ENCODE measurements at places on chromosomes 3 and 15.
A peak's percentile ranks its signal among the peaks of the same experiment; 100 is the strongest.

DNA sequence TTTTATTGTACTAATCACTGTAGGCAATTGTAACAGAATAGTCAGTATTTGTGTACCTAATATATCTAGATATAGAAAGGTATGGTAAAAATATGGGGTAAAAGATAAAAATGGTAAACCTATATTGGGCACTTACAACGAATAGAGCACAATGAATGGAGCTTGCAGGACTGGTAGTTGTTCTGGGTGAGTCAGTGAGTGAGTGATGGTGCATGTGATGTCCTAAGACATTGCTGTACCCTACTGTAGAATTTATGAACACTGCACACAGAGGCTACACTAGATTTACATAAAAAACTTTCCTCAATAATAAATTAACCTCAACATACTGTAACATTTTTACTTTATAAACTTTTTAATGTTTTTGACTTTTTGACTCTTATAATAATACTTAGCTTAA lies 274.3 kb upstream of the PPP2R3A start:
- no peak for DNase-seq

DNA sequence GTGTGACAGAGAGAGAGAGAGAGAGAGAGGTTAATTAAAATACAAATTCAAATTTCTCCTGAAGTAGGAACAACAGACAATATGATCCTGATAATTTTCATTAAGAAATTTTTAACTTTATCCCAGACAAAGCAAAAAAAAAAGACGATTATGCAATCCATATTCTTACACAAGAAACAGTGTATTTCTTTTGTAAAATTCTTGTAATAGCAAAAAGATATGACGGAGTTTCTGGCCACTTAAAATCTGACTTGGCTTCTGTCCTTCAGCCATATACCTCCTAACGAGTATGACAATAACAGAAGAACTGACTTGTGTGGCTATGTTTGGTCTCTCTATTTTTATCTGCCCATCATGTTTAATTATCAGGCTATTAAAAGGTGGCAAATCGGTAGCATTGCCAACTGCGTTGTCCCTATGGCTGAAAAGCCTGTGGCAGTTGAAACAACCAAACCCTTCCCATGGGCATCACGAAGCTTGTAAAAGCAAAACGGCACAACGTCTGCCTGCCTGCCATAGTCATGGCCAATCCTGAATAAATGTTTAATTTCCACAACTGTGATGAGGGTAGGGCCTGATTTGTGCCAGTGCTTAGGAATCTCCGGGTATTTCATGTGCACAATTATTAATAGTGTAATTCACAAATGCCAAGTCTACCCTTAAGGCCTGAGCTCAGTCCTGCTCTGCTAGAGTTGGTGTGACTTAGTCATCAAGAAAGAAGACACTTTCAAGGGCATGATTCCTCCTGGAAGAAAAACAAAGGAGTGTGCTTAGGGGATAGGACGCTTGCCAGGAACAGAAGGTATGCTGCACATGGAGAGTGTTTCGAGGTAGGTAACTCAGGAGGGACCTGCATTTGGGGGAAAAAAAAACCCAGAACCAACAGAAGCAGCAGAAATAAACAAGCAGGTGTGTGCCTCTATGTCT lies 1090.2 kb downstream of the FHIT start:
- DNase-seq = no peak

DNA sequence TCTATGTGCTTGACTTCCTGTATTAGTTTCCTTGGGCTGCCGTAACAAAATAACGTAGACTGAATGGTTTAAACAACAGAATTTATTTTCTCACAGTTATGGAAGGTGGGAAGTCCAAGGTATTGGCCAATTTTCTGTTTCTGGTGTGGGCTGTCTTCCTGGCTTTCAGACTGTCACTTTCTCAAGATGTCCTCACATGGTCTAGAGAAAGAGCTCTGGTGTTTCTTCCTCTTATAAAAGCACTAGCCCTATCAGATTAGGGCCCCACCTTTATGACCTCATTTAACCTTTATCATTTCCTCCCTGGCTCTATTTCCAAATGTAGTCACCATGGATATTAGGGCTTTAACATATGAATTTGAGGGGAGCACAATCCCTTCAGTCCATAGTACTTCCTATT lies 54.6 kb downstream of the SPRED1 start:
- no peak for DNase-seq

GRCh38 chr3:187802928-187803259 lies 57.6 kb upstream of the BCL6 start:
- DNase-seq = peak; percentile 52

DNA sequence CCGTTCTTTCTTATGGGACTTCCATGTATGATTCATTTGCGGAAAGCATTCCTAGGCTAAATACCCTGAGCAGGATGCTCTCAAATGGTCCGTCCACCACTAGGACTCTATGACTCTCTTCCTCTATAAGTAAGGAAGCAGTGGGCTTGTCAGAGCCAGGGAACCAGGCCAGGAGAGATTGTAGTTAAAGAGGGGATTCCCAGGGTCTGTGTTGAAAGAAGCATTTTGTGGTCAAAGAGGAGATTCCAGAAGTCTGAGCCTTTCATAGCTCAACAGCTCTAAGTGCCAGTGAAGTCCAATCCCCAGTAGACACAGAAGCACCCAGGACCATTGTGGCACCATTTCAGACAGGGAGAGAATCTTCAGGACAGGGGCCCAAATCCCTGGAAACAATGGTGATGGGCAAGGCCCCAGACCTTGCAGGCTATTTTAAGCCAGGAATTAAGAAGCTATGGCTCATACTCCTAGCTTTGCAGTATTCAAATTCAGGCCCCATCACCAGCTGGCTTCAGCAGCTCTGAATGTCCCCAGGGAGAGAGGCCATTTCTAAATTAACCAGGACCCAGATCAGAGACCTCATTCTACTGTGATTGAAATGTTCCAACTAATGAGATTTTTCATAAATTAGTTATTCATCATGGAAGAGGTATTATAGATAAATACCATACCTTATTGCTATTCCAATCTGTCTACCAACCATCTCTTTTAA lies 81.7 kb downstream of the CD47 start:
- DNase-seq = no peak

DNA sequence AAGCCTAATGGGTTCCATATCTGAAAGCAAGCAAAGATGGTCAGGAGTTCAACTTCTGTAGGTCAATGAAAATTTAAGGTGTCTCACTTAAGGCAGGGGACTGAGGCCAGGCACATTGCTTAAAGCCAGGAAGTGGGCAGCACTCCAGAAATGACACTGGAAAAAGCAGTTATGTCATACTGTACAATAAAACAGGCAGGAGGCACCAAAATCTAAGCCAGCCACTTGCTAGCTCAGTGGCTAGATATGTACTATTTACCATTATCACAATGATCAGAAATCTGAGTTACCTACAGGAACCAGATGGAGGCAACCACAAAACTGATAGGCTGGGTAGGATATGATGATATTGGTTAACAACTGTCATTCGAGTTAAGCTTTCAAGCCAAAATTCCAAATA lies 57.3 kb downstream of the FRMD5 start:
- DNase-seq = no peak

Measured in stimulated activated CD4-positive, alpha-beta T cell treated with anti-CD3 and anti-CD28 coated beads, TNF-alpha, amount 100 ng/mL, for 24 hours (primary cell).